Stimulated activated CD4-positive, alpha-beta T cell treated with anti-CD3 and anti-CD28 coated beads, Interleukin-12 subunit alpha, Interleukin-12 subunit beta, amount 100 ng/mL, for 48 hours (primary cell): ENCODE measurements at places on chromosomes 13 and 19.

DNA sequence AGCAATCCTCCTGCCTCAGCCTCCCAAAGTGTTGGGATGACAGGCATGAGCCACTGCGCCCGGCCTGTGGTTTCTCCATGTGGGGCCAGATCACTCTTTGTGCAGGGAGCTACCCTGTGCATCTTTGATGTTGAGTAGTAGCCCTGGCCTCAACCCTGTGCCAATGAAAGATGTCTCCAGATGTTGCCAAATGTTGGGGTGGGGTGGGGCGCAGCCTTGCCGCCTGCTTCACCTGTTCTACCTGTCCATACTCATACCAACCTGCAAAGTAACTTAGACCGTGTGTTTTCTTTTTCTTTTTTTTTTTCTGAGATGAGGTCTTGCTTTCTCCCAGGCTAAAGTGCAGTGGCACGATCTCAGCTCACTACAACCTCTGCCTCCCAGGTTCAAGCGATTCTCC, 20.9 kb downstream of the IER2 start:
- DNase-seq: no peak

DNA sequence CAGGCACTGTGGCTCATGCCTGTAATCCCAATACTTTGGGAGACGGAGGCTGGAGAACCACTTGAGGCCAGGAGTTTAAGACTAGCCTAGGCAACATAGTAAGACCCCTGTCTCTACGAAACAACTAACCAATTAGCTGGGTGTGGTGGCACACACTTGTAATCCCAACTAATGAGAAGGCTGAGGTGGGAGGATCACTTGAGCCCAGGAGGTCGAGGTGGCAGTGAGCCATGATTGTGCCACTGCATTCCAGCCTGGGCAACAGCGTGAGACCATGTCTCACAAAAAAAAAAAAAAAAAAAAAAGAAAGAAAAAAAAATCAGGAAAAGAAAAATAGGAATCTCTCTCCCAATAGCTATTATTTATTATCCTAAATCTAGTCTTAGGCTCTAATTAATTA, 56.8 kb upstream of the UBAC2 start:
- DNase-seq: no peak

DNA sequence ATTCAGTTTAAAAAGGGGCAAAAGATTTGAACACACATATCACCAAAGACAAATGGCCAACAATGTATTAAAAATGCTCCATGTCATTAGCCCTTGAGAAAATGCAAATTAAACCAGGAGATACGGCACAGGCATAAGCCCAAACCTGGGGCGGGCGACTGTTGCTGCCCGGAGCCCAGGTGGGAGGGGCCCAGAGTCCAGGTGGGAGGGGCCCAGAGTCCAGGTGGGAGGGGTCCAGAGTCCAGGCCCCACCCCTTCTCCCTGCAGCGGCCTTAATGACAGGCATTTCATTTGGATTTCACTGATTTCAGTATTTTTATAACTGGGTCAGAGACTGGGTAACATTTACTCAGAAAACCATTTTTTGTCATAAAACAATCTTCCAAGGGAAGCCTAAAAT, 78.2 kb downstream of the RASA3 start:
- DNase-seq: no peak

- DNase-seq: no peak
Measured at GRCh38 chr13:71255633-71256032, 611.4 kb downstream of the DACH1 start.

DNA sequence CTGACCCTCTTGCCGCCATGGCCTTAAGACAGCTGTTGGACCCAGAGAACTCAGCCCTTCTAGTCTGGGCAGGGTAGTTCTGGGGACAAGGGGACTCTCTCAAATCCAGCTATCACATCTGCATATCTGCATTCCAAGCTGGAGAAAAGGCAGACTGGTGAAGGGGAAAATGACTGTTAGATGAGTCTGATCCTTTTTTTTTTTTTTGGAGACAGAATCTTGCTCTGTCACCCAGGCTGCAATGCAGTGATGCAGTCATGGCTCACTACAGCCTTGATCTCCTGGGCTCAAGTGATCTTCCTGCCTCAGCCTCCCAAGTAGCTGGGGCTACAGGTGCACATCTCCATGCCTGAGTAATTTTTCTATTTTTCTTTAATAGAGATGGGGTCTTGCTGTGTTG, 114.3 kb downstream of the SIPA1L3 start:
- DNase-seq: no peak

GRCh38 chr13:72751220-72751619, 23.5 kb downstream of the BORA start:
- no peak for DNase-seq

DNA sequence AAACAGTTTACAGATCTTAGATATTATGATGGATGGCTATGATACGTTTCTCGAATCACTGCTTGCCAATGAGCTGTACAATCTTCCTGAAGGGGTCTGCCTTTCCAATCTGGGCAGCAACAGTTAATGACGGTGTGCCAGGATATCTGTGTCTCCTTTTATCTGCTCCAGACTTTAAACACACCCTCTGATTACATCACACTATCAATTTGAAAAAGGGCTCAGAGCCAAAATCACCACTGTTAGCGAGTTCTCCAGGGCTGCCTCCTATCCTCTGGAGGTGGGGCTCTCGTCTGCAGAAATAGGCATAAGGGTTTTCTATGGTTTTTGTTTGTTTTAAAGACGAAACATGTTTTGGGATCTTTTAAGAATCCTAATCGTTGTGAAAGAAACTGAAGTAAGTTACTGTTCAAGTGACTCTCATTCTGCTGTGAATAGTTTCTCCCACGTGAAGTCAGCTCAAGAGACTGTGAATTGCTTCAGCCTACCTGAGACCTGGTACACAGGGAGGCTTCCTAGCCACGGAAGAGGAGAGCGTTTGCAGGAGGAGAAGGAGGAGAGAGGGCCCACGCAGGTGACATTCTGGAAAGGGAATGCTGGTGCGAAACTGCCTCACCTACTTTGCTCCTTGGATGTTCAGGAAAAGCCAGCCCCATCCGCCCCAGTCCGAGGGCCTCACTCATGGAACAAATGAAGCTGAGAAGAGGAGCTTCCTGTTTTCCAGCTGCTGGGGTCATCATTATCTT, 15.2 kb upstream of the GJA3 start:
- no peak for DNase-seq

DNA sequence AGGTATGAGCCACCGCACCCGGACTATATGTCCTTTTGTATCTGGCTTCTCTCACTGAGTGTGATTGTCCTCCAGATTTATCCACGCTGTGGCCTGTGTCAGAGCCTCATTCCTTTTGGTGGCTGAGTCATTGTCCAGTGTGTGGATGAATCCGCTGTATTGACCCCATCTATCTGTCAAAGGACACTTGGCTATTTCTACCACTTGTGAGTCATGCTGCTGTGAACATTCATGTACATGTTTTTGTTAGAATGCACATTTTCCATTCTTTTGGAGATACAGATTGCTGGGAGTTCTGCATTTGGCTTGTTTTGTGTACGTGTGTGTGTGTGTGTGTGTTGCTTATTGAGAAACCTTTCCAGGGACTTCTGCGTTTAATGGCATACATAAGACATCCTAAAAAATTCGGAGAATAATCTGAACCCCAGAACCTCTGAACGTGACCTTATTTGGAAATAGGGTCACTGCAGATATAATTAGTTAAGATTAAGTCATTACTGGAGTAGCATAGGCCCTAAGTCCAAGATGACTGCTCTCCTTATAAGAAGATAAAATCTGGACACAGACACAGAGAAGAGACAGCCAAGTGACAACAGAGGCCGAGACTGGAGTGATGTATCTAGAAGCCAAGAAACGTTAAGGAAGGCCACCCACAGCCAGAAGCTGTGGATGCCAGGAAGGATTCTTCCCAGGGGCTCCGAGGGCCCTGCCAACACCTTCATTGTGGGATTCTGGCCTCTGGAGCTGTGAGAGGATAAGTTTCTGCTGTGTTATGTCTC, 4.9 kb upstream of the GIPC3 start:
- DNase-seq: no peak

GRCh38 chr13:70923863-70924752, 815.9 kb upstream of the KLHL1 start:
- DNase-seq: no peak
